ENCODE measurements at places on chromosomes 12 and 14.

DNA sequence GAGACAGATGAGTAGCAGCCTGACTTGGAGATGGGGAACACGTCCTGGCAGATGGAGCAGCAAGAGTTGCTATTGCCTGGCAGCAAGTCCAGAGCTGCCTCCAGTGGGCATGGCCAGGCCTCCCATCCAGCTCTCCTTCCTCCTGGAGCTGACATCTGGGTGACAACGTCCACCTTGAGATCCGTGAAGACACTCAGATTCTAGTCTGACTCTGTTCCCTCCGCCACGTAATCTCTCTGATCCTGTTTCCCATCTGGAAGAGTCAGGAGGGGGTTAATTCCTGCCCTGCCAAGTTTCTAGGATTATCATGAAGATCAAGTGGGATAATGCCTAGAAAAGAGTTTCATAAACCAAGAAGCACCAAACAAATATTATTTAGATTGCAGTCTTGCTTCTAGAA is 65.3 kb upstream of the FAM181A start:
- ATAC-seq, result no peak

GRCh38 chr14:105300542-105301102 is at the start of gene BRF1:
BRF1 (minus strand) TSS chr14:105301001; CDS start chr14:105300629, 372 bp downstream.
- peak; percentile 92 for ATAC-seq

- ATAC-seq, result peak; percentile 82
These were observed 47.9 kb downstream of the PPP1R12A start for GRCh38 chr12:79886917-79887519.

- ATAC-seq, result no peak
These were observed 234.4 kb upstream of the FKBP4 start for GRCh38 chr12:2560356-2560755.

DNA sequence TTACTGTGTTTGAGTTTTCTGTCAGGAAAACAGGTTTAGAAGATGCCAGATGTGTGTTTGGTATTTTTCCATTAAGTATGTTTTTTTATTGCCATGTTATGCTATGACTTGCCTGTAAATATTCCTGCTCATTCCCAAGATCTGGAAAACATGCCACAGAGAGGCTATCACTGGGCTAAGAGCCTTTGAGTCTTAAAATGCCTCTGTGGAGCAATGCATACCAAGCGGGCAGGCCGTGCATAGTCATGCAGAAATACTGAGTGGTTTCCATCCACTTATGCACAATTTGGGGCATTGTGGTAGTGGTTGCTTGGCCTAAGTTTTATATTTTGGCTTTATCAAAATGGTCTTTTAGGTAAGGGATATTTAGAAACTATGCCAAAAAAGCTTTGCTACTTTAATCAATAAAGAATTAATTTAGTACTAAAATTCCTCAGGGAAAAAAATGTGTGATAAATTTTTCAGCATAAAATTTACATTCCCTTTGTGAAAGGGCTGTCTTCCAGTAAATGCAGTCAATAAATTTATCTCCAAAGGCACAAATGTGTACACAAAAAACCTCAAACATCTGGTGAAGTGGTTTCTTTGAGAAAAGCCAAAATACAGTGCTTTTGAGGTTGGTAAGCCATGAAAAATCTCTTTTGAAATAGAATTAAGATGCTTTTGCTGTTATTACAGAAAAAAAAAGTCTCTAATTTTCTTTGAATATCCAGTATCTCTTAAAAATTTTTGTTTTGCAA is 341.3 kb upstream of the FBXO33 start:
- no peak for ATAC-seq

DNA sequence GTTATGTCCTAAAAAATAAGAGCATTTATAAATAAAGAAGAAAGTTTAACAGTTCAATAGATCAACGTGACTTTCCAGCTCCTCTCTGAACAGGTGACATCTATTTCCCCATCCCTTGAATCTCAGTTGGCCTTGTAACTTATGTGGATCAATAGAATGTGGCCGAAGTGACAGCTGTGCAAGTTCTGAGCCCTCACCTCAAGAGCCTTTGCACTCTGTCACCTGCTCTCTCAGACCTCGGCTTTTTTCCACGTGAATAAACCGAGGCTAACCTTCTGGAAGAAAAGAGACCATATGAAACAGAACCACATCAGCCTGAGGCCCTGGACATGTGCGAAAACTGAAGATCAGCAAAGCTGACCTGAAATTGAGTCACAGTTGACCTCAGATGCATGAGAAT is 253.0 kb downstream of the DAD1 start:
- no peak for ATAC-seq

DNA sequence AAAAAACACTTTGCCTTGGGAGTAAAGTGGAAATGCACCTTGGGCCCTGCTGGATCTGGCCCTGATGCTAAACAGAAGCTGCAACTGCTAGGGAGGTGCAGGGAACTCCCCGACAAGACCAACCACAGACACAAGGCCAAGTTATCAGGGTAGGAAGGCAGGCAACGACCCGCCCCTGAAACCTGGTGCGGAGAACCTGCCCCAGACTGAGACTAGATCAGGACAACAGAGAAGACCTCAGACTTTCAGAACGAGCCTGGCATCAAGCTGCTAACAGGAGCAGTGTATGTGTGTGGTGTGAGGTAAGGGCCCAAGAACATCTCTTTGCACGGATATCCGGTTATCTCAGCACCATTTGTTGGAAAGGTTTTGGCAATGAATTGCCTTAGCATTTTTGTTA is 233.7 kb upstream of the RTL1 start:
- ATAC-seq, result no peak

GRCh38 chr14:74955229-74956026 is at the start of gene PGF:
PGF (minus strand) TSS chr14:74955597; CDS start chr14:74955242, 355 bp downstream.
- peak; percentile 83 for ATAC-seq

DNA sequence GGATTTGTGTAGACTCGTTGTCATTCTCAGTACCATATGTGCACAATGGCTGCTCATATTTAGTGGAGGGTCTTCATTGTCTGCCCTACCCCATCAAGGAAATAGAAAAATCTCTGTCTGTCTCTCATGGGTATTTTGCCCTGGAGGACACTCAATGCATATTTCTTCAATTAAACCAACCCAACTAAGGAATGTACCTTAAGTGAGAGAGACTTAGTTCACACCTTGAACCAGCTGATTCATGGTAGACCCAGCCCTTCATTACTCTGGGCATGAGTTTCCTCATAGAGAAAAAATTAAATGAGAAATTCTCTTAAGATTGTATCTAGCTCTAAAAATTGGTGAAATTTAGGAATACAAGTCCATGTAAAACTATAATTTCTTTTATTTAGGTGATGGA is 107.1 kb upstream of the PLEKHG7 start:
- no peak for ATAC-seq

- no peak for ATAC-seq
These were observed 136.8 kb downstream of the ADGRD1 start for GRCh38 chr12:131090274-131091210.

DNA sequence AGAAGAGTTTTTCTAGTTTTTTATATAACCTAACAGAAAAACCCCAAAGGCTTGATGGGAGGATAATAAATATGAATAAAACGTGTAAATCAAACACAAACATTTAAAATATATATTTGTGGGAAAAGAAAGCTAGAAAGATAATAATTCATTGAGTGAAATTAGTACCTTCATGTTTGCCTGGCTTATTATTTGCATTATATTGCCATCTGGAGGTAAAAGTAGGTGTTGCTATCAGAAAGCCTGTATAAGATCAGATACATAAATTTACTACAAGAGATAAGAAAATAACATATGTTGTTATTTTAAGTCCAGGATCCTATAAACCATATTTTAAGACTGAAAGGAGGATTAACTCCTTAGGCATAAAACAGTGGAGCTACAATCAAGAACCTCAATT is 77.7 kb downstream of the NTS start:
- ATAC-seq, result no peak

DNA sequence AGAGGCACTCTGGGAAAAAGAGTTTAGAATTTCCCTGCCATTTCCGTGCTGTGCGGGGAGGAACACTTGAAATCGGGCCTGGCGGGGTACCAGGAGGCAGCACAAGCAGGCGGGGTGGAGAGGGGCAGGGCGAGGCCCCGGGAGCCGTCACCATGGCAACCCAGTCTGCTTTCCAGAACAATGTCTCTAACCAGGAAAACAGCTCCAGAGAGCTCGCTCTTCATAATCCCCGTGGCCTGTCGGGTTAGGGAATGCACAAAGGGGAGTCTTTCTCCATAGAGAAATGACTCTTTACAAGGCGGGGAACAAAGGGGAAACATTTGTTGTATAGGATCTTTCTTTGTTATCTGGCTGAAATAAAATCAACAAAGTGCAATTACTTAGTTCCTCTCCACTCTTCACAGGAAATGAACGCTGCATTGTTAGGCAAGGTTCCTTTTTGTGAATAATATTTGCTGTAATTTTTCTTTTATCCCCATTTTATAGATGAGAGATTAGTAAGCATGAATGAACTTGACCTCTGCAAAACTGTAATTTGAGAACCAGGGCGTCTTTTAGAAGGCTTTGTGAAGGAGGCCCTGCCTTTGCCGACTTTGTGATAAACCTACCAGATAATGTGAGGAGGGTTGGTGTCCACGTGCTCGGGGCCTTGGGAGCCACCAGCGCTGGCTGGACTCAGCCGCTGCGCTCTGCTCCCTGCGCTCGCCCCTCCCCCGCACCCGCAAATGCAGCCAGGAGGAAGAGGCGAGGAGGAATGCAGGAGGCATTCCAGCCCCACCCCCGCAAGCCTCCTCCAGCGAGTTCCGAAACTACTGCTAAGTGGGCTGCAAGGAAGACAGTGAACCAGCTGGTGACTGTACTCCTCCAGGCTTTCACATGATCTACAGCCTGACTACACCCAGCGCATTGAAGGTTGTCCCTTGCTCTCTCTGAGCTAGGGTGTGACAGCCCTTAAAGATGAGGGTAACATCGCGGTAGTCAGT is 105.2 kb upstream of the ATF7IP start:
- ATAC-seq, result no peak

DNA sequence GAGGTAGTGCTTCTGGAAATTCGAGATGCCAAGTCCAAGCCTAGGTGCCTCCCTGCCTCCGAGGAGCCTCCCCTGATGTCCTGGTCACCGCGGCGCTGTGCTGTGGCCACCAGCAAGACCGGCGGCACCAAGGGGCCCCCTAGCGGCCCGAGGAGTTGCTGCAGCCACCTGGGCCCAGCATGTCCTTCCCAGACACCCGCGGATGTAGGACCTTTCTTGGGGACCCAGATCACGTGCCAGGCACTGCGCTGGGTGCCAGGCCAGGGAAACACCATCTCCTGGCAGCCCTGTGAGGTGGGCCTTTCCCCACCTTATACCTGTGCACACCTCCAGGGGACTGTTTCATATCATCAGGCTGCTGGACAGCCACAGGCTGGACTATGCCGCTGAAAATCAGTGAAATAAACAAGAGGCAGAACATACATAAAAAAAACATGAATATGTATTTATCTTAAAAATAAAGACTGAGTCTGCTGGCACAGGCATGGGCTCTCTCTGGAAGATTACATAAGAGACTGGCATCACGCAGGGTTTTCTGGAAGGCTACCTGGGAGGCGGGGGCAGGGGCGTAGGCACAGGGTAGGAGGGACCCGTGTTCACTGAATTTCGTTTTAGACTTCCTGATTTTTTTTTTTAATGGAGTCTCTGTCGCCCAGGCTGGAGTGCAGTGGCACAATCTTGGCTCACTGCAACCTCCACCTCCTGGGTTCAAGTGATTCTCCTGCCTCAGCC is 15.9 kb upstream of the HHIPL1 start:
- ATAC-seq, result peak; percentile 90

DNA sequence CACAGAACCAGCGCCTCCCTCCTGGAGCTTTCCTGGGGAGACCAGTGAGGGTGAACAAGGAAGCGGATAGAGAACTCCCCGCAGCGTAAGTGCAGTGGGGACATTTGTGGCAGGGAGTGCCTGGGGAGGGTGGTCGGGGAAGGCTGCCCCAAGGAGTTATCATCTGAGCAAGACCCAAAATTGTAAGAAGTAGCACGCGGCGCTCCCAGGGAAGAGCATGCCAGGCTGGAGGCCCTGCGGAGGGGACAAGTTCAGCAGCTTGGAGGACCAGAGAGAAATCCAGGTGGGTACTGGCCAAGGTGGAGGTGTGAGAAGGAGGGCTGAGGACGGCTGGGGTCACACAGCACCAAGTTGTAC is 46.2 kb upstream of the RIMBP2 start:
- no peak for ATAC-seq

- no peak for ATAC-seq
These were observed 96.2 kb upstream of the HSPB8 start for GRCh38 chr12:119082496-119082895.

- no peak for ATAC-seq
These were observed 346.9 kb upstream of the FKBP4 start for GRCh38 chr12:2447861-2448260.

DNA sequence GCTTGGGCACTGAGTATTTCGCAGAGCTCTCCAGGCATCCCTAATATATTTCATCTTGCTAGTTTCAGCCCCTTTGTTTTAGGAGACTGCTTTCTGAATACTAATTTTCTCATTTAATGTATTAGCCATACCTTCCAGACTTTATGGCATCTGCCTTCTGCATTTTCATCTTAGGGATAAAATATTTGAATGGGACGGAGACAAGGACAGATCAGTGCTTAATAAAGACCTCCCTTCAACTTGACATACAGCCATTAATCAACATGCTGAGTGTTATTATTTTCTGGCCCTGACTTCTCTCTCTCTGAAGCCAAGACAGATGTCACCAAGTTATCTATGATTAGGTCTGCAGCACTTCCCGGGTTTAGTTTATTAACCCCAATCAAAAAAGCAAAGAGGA is 42.4 kb downstream of the CACNA2D4 start:
- ATAC-seq, result no peak

GRCh38 chr12:99852666-99853065 is 132.1 kb downstream of the ANKS1B start:
- no peak for ATAC-seq

DNA sequence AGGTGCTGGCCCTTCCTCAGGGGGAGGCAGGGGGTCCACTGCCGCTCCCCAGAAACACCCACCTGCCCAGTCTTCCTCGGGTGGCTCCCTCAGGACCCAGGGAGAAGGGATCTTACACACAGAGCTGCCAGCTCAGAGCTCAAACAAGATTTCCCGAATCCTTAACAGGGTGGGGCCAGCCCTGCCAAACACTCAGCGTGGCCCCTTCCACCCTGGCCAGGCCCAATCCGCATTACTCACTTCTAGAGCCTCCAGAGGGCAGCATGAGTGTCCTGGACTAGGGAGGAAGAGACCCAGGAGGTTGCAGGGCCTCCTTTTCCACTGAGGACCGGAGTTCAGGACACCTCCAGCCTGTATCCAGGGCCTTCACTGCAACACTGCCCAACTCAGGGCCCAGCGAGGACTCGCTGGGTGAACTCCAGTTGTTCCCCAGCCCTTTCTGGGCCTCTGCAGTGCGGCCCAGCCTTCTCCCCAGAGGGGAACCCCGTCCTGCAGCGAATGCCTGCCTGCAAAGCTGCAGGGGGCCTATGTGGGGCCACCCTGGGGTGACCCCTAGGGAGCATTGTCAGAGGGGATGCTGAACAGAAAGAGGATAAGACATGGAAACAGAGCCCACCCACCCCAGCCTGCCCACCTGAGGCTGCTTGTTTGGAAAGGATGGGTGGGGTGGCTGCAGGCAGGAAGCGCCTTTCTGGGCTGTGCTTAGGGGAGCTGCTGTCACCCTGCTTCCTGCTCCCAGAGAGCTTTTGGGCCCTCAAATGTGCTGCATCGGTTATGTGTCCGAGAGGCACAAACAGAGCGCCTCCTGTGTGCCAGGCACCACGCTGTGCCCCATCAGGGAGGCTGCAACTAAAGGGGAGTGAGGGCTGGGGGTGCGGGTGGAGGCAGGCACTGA is 43.8 kb downstream of the CCNK start:
- peak; percentile 48 for ATAC-seq

- ATAC-seq, result no peak
These were observed 82.5 kb downstream of the NT5DC3 start for GRCh38 chr12:103758310-103759089.

- ATAC-seq, result no peak
These were observed 13.0 kb downstream of the NUDT4 start for GRCh38 chr12:93390549-93391297.
